ENCODE measurements at places on chromosomes 11 and 22.
A peak's percentile ranks its signal among the peaks of the same experiment; 100 is the strongest.

DNA sequence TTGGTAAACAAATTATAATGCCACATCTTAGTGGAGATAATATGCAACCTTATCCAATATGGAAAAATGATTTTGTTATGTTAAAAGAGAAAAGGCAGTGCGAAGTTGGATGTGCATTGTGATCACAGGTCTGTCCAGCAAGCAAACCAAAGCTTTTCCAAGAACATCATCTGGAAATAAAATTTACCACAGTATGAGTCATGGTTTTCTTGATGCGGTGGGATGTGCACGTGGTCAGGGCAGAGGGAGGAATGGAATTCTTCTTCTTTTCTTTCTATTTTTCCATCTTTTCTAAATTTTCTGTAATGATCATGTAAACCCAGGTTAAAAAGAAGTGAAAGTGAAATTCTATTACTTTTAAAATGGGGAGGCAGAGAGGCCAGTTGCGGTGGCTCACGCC, 169.8 kb downstream of the C11orf91 start:
- no peak for DNase-seq

GRCh38 chr11:105206633-105207032, 67.1 kb upstream of the CARD18 start:
- no peak for DNase-seq

GRCh38 chr11:16909359-16910035, 104.7 kb downstream of the PLEKHA7 start:
- DNase-seq: no peak

DNA sequence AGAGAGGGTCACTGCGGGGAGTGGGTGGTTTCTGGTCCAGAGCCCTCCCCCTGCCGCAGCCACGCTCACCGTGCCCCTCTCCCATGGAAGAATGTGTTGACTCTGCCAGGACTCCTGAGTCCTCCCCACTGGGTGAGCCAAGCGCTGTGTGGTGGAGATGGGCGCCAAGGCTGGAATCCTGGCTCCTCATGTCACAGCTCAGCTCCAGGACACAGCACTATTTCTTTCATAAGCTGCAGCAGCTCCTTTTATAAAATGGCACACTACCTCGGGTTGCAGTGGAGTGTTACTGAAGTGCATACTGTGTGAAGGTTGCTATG, 83.9 kb downstream of the FEZ1 start:
- DNase-seq: no peak

DNA sequence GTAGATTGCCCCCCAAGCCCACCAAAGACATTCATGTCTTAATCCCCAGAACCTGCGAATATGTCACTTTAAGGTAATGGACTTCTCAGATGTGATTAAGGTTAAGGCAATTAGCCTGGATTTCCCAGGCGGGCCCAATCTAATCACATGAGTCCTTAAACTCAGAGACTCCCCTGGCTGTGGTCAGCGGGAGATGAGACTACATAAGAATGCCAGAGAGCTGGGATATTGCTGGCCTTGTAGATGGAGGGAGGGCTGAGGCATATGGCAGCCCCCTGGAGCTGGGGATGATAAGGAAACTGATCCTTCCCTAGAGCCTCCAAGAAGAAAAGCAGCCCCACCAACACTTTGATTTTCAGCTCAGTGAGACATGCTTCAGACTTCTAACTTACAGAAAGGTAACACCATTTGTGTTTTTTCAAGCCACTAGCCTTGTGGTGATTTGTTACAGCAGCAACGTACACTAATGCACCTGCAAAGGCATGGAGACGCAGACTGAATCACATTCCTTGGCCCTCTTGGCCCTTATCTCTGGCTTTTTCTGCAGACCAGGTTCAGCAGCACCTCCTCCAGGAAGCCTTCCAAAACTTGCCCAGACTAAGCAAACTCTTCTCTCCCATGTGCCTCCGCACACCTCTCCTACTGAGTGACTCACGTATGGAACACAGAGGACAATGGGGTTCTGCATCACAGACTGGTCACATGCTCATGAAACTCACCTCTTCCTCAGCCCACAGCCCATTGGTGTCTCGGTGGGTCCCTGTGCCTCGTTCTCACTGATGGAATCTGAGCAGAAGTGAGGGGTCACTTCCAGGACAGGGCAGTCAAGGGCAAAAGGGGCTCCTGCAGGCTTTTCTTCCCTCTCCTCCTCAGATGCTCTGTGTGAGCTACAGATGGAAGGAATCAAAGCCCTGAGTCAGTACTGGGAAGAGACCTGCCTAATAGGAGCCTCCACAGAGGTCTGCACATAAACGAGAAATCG, 86.3 kb upstream of the HMGXB4 start:
- DNase-seq: no peak

GRCh38 chr22:37218771-37219411, 6.6 kb upstream of the SSTR3 start:
- peak; percentile 34 for DNase-seq

DNA sequence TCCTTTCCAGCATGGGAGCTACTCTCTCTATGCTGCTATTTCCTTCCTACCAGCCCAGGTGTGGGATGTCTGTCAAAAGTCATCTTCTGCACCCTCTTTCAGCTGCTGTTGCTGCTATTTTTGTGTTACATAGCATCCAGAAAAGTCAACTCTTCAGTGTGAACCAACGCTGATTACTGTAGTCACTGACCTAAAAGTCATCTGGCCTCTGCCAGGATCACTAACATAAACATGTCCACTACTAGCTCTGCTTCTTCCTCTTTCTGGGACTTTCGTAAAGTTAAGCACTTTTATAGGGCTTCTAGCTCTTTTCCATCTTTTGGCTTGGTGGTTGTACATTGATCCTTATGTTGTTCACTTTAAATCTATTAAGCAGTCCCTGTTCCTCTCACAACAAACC, 90.2 kb upstream of the CARD18 start:
- no peak for DNase-seq

DNA sequence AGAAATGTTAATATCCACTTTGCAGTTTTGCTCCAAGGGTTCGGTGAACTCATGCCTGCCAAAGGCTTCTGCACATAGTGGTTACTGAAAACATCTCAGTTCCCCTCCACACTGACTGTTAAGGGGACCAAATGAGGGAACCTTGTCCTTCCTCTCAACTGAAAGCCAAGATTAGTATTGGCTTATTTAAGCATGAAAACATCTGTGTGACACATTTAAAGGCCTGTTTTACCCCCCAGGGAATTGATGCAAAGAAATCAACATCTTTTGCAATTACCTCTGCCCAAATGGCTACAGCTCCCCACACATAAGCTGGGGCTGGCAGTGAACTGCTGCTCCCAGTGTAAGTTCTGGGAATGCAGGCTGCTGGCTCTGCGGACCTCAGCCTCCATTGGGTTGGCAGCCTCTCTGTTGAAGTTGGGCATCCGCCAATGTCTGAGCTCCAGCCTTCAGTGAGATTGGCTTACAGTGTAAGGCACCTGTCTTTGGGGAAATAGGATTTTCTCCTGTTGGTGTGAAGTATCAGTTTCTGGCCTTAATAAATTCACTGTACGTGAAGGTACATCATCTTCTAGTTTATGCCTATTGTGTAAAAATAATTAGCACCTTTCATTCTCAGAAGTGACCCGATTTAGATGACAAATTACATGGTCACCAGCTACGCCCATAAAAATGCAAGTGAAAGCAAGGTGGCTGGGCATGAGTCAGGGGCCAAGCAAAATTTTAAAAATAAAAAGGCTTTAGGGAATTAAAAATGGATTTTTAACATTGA, 213.4 kb upstream of the SYN3 start:
- peak; percentile 83 for DNase-seq

DNA sequence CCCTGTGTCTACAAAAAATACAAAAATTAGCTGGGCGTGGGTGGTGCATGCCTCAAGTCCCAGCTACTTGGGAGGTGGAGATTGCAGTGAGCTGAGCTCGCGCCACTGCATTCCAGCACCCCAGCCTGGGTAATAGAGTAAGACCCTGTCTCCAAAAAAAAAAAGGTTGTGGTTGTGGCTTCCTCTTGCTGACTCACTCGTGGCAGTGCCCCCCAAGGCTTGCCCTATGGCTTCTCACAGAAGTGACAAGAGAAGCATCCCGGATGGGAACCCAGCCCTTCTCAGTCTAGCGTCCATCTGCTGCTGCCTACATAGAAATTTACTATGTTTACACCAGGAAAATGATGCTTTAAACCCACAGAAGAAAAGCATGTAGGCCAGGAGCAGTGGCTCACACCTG, 68.5 kb upstream of the PITPNB start:
- DNase-seq: no peak

DNA sequence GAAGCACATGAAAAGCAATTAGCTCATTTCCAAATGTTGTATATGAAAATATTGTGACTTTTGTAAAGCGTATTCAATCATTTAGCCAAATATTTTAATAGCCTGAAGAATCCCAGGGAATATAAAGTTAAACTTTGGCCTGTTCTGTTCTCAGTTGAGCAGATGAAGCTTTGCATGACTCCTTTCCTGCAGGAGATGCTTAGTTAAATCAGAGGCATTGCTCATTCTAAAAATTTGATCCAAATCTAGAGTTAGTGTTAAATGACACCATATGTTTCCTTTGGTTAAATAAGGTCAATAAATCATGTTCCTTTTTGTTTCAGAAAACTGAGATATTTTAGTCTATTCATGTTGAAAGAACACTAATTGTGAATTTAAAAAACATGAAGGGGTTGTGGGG, 51.2 kb upstream of the BIRC3 start:
- DNase-seq: no peak

- DNase-seq: no peak
Observed at GRCh38 chr22:43418079-43418825, 6.4 kb downstream of the MPPED1 start.

DNA sequence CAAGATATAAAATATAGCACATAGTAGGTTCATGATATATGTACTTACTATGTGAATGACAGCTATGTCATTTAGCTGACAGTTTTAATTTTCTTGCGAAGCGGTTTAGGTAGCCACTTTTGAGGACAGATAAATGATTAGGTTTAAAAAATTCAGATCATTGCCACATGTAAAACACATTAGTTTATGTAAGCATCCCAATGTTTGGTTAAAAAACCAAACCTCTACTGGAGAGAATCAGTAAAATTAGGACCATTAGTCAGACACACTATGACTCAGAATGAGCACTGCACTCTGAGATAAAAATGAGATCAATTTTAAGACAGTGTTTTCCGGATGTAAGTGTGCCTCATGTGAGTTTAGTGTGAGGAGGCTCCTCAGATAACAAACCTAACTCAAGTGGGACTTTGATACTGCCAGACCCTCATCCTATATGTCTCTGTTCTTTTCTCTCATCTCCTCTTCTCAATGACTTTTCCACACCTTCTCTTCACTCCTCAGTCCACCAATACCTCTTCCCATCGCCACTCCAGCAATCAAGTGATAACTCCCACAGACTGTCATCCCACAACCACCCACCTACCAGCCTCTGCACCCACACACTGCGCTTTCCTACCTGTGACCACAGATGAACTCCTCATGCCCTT, 6.8 kb upstream of the OR2AT4 start:
- DNase-seq: no peak

- no peak for DNase-seq
Observed at GRCh38 chr11:106395716-106396349, 318.4 kb downstream of the AASDHPPT start.

DNA sequence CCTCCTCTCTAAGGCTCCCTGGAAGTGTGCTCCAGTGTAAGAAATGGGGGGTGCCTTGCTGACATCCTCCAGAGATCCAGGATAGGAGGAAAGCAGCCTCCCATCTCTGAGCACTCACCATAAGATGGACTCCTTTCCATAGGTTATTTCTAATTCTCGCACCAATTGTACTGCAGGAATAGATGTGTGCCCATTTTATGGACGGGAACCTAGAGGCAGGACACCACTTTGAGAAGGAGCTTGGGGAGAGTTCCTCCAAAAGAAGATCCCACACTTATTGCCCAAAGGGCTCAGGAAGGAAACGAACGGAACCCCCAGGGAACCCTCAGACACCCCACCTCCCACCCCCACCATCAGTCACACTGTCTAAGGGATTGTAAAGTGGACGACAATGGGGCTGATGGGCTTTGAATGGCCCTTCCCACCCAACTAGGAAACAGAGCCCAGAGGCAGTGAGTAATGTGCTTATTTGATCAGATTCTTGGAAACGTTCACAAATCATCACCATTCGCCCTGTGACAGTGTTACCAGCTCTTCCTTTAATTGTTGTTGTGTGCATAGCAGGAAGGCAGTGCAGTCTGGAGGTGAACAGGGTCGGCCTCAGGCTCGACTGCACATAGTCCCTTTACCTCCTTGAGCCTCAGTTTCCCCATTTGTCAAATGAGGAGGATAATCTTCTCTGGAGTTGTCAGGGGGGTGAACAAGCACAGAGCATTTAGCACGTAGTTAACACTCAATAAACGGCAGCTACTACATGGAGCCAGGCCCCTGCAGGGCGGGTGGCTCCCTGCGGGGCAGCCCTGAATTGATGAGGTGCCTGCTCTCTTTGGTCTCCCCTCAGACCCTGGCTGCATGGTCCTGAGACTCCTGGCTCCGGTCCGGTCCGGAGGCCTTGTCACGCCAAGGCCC, 8.4 kb upstream of the MN1 start:
- DNase-seq: no peak

DNA sequence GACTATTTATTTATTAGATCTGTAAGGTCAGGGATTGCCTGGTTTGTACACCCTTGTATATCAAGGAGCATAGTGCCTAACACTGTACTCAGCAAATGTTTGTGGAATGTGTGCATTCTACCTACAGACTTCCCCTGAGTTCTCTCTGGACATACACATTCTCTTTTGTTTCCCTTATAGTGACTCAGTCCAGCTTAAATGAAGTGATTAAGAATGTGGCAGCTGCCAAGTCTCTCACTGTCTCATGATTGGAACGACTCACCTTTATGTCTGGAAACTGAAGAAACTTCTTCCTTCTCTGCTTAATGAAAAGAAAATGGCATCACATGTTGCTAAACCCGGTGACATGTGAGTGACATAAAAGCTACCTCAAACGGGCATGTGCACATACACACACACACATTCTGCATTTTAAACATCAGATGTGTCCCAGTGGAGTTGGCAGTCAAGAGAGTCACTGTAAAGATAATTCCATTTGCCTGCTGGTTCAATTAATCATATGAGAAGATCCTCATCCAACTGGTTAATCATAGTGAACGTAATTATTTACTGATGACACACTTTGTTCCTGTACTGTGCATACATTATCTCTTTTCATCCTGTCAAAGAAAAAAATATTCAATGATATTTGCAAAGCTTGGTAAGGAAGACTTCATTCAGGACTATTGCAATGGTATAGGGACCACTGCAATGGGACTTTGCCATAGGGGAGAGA, 42.8 kb downstream of the GLYAT start:
- no peak for DNase-seq

GRCh38 chr11:68380786-68381622, 68.6 kb downstream of the LRP5 start:
- DNase-seq: no peak

DNA sequence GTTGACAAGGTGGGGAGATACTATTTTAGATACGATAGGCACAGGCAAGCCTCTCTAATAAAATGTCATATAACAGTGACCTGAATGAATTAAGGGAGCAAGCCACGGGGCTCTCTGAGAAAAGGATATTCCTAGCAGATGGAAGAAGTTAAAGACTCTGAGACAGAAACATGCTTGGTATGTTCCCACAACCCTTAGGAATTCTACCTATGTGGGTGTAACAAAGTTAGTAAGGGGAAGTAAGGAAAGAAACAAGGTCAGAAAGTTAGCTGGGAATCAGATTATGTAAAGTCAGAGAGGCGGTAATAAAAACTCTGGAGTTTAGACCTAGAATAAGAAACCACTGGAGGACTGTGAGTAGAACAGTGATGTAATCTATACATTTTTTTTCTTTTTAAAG, 59.7 kb upstream of the GDPD4 start:
- DNase-seq: no peak

- no peak for DNase-seq
Observed at GRCh38 chr11:116110802-116111201, 606.6 kb upstream of the CADM1 start.

GRCh38 chr11:78228467-78228866, 39.7 kb downstream of the USP35 start:
- DNase-seq: peak; percentile 74

All from NCI-H2171 treated with DMSO at 0.1 percent for 48 hours (cell line).